Activated CD4-positive, alpha-beta T cell treated with anti-CD3 and anti-CD28 coated beads for 24 hours (primary cell): ENCODE measurements at places on chromosomes 11 and 22.

DNA sequence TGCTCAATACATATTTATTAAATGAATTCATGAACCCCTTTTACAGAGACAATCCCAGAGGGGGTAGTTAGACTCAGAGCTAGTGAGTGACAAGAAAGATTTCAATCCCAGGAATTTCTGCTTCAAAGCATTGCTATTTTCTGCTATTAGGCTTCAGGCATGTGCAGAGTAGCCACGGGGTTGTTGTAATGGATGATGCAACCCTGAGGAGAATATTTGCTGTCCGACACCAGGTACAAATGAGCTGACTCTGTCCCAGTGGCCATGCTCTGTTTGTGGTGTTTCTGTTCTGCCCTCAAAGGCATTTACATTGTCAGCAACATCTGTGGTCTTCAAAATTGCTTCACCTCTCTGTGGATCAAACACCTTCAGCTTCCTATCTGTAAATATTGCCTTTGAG is 102.6 kb downstream of the CSNK2A3 start:
- DNase-seq: no peak

- no peak for DNase-seq
These were observed 53.3 kb upstream of the BMAL1 start for GRCh38 chr11:13224324-13224723.

GRCh38 chr22:48332438-48333322 is 1495.0 kb downstream of the BRD1 start:
- no peak for DNase-seq

DNA sequence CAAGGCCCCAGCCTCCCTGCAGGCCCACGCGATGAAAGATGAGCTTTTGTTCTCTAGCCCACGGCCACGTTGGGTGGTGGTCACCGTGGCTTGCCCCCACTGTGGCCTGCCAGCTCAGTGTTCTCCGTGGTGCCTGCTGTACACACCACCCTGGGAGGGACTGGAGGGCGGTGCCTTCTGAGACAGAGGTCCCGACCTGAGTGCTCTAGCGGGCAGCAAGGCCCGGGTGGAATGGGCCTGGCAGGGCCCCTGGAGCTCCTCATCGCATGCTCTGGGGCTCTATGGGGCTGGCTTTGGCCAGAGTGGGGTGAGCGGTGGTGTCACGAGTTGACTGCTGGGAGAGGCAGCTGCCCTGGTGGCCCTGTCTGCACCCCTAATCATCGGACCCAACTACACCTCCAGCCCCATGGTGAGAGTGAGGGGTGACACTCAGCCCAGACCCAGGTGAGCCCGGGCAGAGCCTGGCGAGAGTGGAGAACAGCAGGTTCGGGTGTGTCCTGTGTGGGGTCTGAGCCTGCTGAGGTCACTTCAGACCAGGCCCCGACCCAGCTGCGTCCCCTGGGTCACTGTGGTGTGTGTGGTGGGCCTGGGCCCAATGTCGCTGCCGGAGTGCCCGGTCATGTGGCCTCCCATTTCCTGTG is 541.9 kb downstream of the TBC1D22A start:
- no peak for DNase-seq

DNA sequence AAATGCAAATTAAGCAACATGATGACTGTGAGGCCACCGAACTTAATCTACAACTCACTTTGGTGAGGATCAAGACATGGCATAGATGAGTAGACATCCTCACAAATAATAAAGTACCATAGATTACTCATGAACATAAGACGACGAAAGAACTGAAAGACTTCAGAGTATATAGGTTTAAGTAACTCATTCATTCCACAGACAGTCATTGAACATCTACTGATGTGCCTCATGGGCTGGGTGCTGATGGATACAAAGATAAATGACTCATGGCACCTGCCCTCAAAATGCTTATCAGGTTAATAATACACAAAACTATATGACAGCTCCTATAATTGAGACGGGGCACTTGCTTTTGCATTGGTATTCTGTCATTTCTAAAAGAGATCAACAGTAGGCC is 63.3 kb downstream of the ZC3H12C start:
- no peak for DNase-seq

GRCh38 chr11:17163736-17164135 is 44.0 kb downstream of the PIK3C2A start:
- DNase-seq: no peak

- no peak for DNase-seq
These were observed 124.3 kb upstream of the TTC12 start for GRCh38 chr11:113189909-113190667.

DNA sequence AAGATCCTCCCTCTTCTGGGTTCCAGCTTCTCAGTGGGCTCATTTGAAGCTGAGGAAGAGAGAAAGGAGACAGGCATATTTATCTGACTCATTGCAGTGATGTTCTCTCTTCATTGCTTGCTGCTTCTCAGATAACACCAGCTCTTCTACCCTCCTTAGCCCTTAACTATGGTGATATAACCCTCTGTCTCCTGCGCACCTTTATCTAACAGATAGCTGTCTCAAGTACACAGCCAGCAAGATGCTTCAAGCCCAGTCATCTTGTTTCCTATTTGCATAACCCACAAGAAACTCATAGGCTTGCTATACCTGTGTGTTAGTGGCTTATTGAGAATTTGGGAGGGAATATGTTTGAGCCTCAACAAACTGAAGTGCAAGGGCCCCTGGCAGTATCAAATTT is 12.6 kb downstream of the PRSS23 start:
- DNase-seq: no peak

DNA sequence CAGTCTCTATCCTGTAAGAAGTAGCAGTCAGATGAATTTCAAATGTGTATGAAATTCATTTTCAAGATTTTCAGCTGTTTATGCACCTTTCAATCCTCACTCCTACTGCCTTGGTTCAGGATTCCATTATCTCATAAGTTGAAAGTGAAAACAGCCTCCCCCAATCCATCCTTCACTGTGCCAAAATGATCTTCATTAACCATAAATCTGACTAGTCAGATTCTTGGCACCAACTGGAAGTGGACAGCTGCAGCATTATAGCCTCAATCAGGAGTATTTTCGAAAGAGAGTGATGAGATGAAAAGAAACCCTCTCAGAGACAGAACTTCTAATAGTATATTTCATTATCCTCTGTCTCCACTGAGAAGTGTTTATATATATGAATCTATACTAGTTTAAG is 365.3 kb upstream of the PDGFD start:
- no peak for DNase-seq

GRCh38 chr11:91587131-91587530 is 637.5 kb upstream of the FAT3 start:
- DNase-seq: no peak
